ENCODE measurements at places on chromosomes 2 and 18. TPM values are rescaled to one million over a fixed set of nuclear protein-coding genes. Genes with fewer than 3 reads are reported as not detected.

DNA sequence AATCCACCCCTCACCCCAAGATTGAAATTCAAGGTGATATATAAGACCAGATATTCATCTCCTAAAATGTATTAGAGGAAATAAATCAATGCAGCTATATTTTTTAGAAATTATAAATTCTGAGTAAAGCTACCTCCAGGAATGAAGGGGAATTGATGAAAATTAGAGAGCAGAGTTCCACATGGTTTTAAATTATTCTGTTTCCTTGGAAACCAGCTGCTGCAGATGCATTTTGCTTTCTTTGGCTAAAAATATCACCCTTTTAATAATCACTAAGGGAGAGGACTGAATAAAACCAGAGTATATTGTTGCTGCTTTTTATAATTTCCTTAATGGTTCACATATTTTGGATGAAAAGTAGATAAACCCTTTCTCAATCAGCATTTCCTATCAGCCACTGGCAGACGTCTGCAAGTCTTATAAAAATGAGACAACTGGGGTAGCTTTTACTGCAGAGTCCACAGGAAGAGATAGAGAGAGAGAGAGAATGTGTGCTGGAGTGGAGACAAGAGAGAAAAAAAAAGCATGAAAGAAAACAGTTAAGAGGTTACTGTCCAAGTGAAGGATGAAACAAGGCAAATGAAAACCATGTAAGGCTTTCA lies 2.0 kb downstream of the CSRNP3 start:
- no peak for DNase-seq

DNA sequence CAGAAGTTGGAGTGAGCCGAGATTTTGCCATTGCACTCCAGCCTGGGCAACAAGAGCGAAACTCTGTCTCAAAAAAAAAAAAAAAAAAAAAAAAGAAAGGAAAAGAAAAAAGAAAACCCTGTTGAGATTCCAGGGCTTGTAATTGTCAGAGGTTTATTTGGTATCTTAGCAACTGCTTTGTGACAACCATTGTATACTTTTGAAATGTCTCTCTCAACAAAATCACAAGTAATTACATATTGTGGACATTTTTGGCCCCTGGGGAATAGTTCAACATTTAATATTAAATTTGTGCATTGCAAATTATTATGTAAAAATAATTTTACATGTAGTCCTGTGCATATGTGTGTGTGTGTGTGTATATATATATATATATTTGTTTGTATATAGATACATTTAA lies 270.8 kb downstream of the GALNT13 start:
- DNase-seq: no peak

GRCh38 chr2:54755641-54756326 lies 32.3 kb downstream of the EML6 start:
- peak; percentile 61 for DNase-seq

DNA sequence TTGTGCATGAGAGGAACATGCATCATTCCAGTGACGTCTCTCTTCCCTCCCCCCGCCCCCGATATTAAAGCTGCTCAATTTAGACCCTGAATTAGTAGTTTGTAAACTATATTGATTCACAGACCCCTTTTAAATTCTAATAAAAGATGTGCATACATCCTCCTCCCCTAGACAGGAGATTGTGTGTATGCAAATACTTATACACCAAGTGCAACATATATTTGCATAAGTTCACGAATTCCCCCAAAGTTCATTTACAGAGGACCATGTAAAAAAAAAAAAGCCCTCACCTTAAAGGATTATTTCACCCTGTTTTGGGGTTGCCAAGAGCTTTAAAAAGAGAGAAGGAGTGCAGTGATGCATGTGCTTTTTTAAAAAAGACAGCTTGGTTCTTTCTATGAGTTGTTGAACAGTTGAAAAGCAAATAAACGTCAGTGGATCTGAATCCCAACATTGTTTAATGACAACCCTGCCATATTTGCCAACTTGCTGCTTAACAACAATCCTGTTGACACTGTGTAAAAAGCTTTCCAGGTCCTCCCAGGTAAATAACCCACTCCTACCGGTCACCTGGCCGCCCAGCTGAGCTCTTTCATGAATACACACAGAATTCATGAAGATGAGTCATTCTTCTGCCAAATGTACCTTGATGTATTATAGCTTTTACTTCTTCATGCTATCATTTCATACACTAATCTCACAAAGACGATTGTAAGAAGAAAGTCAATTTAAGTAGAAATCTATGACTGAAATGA lies 211.5 kb downstream of the IKZF2 start:
- no peak for DNase-seq

- no peak for DNase-seq
These were observed 38.6 kb downstream of the SNED1 start for GRCh38 chr2:241036964-241037421.

DNA sequence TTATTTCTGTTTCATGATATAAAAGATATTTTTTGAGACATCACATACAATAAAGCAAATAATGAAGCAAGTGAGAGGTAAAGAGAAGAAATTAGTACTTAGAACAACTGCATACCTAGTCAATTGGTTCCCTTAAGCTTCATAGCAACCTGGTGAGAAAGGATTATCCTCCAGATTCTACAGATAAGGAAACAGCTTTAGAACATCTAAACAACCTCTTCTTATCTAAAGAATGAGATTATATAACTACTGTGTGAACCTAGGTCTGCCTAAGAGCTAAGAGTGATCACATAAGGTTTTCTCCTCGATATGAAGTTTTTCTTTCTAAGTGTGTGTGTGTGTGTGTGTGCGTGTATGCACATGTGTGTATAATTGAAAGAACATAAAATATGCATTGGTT lies 265.1 kb downstream of the NOL4 start:
- DNase-seq: no peak

DNA sequence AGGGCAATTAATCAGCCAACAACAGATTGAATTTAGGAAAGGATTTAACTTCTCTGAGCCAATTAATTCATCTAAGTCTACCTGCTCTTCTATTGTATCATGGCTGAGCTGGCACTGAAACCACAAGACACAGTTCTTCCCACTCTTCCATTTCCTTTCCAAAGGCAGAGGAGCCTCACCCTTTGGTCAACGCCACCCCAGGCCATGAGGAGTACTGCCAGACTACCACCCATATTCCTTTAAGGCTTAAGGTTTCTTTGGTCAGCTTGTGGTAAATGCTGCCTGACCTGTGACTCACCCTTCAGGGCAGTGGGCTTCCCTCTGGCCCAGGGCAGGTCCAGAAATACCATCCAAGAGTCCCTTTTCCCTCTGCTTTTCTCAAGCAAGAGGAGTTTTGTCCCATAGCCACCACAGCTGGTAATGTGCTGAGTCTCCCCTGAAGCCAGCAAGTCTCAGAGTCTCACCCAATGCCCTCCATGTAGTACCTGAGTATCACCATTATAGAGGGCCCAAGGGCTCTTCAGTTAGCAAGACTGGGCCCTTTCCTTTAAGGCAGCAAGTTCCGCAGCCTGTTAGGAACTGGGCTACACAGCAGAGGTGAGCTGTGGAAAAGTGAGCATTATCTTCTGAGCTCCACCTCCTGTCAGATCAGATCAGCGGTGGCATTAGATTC lies 900.5 kb upstream of the CRIM1 start:
- DNase-seq: no peak

GRCh38 chr18:7855028-7855427 lies 287.9 kb downstream of the PTPRM start:
- no peak for DNase-seq

DNA sequence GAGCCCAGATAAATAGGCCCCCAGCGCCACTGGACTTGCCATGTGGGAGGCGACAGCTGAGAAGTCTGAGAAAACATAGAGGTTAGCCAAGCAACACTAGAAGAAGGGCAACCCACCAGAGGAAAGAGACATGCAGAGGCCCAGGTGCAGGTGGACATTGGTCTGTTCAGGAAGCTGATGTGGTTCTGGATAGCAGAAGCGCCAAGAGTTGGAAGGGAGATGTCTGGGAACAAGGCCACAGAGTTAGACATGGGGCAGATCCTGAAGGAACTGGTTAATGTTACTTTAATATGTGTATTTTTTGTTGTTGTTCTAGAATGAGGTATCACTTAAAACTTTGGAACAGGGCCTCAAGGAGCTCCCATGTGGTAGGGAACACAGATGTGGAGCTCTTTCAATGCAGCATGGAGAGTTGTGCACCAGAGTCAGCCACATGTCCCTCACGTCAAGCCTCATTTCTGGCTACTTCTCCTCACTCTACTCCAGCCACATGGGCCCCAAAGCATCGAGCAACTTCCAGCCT lies 62.2 kb upstream of the PKDCC start:
- DNase-seq: no peak

DNA sequence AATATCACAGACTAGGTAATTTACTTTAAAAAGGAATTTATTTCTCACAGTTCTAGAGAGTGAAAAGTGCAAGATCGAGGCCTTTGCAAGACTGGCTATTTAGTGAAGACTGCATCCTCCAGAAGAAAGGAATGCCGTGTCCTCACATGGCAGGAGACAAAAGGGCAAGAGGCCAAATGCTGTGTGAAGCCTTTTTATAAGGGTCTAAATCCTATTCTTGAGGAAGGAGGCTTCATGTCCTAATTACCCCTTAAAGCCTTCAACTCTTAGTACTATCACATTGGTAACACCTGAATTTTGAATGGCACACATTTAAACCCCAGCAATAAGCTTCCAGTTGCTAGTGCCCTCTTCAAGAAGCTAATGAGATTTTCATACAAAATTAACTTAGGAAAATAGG lies 1882.3 kb upstream of the PIK3C3 start:
- no peak for DNase-seq

The ALLC gene
- total RNA-seq: not detected
